ENCODE measurements at places on chromosomes 12 and 14.
A peak's percentile ranks its signal among the peaks of the same experiment; 100 is the strongest.

DNA sequence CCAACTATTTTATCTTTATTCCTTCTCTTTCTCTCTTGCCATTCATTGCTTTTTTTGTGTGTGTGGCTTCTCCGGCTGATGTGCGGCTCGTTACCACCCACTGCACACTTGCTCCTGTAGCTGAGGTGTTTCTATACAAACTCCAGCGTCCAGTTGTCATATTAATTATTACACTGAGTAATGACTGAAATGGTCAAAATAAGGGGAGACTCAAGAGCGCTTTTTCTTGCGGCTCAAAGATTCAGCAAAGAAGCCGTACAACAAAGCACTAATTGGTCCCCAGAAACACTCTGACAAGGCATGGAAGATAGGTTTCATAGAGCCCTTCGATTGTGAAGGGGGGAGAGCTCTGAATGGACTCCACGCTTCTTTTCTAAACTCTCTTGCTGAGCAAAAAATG lies 5.6 kb upstream of the ASCL1 start:
- DNase-seq, result no peak

DNA sequence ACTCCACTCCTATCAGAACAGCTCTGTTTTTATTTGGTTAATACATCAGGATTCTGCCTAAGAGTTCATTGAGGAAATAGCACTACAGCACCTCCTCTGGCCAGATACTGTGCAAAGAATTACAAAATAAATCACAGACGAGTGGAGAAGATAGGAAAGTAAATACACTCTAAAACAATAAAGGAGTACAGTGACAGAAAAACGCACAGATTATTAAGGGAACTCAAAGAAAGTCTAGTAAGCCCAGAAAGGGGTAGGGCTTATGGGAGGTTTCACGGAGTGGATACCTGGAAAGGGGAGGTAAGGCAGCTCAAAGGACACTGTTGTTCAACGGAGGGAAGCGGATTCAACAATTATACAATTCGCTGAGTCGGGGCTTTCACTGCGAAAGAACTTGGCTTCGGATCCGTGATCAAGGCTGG lies 5.5 kb downstream of the OR10AD1 start:
- DNase-seq, result peak; percentile 8

- DNase-seq, result peak; percentile 29
Measured at GRCh38 chr14:22003461-22003860, 329.8 kb upstream of the OR4E1 start.

GRCh38 chr12:89657066-89657465 lies 51.6 kb downstream of the ATP2B1 start:
- DNase-seq, result no peak

DNA sequence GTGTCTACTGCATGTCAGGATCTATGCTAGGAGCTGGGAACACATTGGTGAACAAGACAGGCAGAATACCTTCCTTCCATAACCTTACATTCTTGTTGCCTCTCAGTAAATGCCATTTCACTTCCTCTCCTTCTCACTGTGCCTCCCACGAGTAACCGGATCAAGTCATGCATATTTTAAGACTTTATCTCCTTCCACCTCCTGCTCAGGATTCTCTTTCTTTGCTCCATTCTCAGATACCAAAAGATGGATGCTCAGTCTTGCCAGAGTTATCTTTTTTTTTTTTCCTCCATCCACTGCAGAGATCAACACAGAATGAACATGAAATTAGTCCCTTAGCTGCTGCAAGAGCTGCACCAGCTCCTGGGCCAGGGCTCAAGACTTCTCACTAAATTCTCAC lies 20.0 kb upstream of the APPL2 start:
- no peak for DNase-seq

- no peak for DNase-seq
Measured at GRCh38 chr12:1620092-1620491, 8.9 kb upstream of the WNT5B start.

- no peak for DNase-seq
Measured at GRCh38 chr14:24513009-24513408, 4.9 kb upstream of the CMA1 start.

DNA sequence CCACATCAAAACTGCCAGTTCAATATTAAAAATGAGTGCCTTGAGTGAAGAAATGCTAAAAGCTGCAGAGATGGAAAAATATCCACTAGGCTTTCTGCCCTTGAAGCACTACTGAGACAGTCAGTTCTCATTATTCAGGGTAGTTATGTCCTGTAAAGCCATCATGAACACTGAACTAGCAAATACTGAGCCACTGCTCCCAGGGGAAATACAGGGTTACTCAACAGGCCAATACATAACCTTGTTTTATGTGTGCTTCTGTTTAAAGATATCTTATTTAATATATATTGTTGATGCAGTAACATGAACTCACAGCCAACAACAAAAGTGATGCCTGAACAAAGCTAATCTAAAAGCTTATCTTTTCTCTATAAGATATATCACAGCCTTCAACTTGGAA lies 3.3 kb downstream of the RAD52 start:
- DNase-seq, result no peak

DNA sequence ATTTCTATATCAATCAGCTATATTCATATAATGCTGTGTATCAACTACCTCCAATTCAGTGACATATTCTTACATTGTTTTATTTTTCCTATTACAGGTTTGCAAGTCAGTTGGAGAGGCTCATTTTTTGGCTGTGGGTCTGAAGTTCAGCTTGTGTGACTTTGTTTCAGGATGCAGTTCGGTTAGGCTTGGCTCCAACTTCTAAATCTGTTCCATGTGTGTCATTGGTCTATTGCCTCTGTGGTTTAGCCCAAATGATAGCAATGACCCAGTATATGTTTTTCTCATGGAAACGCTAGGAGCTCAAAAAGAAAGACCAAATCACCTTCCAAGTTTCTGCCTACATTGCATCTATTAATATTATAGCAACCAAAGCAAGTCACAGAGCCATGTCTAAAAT lies 848.6 kb upstream of the LRFN5 start:
- DNase-seq, result no peak

DNA sequence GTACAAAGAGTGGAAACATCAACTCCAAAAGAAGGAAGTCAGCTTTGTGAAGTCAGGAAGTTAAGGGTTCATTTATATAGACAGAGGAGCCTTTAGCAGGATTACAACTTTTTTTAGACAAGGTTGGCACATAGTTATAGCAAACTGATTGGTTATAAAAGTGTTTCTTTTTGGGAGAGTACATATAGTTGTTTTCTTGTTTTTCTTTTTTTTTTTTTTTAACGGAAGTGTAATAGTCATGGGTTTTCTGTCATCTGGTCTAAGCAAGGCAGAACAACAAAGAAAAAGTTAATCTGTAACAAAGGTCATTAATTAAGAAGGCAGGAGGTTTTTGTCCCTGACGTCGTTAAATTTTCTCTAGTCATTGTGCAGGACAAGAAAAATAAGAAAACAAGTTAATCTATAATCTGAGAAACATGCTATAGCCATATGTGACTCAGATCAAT lies 13.0 kb upstream of the MFAP5 start:
- no peak for DNase-seq

- no peak for DNase-seq
Measured at GRCh38 chr12:129607756-129608155, 296.1 kb downstream of the TMEM132D start.

DNA sequence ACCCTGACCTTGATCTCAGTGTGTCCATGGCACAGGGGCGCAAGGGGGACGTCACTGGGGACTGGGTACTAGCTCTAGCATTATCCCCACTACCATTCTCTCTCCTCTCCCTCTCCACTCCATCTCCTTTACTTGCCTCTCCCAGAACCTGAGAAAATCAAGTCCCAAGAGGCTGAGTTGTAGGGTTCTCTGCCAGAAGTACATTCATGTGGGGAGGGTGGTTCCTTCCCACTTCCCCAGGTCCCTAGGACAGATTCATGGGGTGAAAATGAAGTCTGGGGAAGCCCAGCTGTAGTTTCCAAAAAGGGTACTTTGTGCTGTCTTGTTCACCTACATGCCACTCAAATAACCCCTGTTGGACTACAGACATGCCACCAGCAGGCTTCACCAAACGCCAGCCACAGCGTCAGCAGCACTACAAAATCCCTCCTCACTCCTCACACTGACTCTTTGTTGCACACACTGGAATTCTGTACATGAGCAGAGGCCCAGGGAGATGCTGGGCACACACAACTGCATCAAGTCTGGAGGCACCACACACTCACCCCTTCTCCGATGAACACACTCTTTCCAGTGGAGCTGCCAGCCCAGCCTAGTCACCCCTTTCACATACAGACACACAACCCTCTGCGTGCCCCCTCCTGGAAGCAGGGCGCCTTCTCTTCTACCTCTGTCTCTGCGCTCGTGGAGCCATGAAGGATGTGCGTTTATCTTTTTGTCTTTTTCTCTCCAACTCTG lies 6.9 kb downstream of the RARG start:
- DNase-seq, result no peak

- DNase-seq, result no peak
Measured at GRCh38 chr14:24909523-24910302, 140.2 kb downstream of the STXBP6 start.

GRCh38 chr12:56153678-56154065 lies 1.3 kb downstream of the MYL6B start:
- no peak for DNase-seq

DNA sequence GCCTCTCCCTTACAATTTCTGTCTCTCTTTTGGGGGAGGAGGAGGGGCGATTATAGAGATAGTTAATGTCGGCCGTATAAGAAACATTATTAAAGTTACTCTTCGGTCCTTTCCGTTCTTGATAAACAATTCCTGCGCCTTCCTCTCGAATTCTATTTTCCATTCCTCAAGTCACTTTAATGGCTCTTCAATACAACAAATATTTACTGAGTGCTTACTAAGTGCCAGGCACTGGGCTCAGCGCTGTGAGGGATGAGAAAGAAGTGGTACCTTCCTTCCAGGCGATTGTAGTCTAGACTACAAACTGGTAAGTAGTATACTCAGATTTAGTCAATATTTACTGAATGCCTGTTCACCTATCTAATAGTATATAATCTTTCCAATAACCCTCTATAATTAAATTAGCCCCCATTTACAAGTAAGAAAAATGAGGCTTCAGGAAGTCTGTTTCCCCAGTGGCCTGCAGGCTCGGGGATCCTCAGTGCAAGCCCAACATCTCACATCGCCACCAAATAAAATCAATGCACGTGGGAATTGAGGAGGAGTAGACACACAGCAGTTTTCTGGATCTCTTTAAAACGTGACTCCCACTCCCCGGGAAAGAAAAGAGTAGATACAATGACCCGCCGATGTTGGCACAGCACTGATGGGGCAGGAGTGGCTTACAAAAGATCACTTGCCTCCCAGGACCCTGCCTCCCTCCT lies 589 bp upstream of the ZNF219 start:
- DNase-seq, result no peak

GRCh38 chr12:11863478-11863906 lies 207.2 kb upstream of the BCL2L14 start:
- DNase-seq, result no peak

DNA sequence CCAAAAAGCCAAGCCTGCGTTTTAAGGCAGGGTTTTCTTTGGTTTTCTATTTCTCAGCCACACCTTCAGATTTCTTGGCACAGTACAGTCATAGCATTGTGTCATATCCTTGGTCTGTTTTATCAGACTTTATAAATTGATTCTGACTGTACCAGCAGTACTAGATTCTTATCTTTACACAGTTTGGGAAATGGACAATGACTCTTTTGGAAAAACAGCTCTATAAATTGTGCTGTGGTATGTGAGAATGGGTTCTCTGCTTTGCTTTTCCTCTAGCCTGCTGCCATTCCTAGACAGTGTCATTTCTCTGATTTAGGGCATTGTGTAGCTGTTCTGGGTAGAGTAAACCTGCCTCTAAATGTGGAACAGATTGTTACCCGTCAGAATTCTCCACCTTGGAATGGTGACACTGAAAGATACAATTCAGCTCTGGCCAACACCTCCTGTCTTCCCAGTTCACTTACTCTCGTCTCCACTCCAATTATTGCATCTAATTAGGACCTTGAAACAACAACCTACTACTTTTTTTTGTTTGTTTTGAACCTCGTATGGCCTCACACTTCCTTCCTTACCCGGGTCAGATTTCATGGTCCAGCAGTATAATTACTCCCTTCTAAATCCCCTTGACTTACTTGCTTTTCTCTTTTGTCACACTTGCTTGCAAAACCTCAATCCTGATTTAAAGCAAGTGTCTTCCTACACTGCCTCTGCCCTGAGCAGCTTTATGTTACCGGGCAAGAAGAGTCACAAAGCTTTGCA lies 226.3 kb downstream of the ERC1 start:
- DNase-seq, result no peak

- DNase-seq, result no peak
Measured at GRCh38 chr14:42000450-42000849, 393.8 kb downstream of the LRFN5 start.

DNA sequence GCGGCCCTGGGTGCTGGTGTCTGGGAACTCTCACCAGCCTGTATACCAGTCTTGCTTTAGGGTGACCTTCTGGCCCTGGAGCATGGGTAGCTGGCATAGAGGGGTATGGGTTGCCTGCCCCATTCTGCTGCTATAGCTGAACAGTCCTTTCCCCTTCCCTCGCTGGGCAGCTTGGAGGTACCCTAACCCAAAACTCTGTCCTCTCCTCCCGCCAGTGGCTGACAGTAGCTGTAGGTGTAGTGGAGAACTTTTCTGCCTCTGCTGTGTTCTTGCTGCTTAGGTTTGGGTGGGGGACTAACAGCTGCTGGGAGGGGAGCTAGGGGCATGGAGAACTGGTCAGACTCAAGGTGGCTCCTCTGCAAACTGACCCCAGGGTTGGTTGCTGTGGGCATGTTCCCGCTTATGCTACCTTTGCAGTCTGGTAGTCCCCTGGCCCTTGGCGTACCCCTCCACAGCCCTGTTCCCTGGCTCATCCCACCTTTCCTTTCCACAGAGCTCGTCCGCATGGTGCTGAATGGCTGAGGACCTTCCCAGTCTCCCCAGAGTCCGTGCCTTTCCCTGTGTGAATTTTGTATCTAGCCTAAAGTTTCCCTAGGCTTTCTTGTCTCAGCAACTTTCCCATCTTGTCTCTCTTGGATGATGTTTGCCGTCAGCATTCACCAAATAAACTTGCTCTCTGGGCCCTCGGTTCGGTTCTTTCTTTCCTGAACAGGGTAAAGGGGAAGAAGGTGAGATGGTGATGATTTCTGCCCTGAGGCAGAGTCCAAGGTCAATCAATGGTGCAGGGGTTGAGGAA lies 2.9 kb downstream of the MYL6 start:
- DNase-seq, result no peak

- no peak for DNase-seq
Measured at GRCh38 chr14:35429951-35430350, 25.4 kb upstream of the NFKBIA start.

GRCh38 chr14:58638231-58639197 lies 752 bp downstream of the DACT1 start:
- peak; percentile 58 for DNase-seq

GRCh38 chr12:116411977-116412376 lies 134.5 kb upstream of the MED13L start:
- no peak for DNase-seq

Measured in activated naive CD4-positive, alpha-beta T cell treated with anti-CD3 and anti-CD28 coated beads, Interleukin-2, amount 50 U/mL, for 72 hours (primary cell).